Stimulated activated CD8-positive, alpha-beta memory T cell treated with anti-CD3 and anti-CD28 coated beads, Interleukin-7, amount 100 ng/mL, for 1 hour (primary cell): ENCODE measurements at places on chromosomes 2 and 18.

GRCh38 chr18:53567929-53568574 is 656.4 kb downstream of the MBD2 start:
- no peak for DNase-seq

DNA sequence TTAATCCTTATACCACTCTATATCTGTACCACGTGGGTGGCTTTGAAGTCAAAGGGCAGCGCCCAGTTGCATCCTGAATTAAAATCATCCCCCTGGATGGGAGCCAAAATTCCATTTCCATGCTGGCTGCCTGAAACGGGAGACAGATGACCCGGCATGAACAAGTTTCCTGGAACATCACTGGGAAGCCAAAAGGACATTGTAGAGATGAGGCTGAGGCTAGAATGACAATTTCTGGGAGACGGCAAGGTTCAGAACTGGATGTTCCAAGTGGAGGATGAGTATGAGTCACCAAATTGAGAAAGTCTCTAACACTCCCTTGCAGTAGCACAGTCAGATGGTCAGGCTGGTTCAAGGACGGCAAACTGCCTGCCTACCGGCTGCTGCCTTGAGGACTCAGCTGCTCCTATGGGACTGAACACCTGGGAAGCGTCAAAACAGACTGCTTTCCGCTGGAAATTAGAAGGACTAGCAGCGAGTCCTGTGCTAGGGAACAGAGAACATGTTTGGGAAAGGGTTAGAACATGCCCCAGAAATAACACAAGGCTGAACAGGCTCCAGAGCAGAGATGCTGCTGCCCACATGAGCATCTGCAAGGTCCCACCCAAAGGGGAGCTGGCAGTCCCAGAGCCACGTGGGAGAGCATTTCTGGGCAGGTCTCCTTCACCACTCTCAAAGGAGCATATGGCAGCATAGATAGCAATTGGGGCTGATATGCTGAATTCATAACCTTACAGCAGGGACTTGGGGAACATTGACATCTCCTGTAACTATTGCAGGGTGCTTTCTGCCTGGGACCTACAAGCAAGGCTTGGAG is 32.0 kb downstream of the YPEL5 start:
- DNase-seq = no peak

DNA sequence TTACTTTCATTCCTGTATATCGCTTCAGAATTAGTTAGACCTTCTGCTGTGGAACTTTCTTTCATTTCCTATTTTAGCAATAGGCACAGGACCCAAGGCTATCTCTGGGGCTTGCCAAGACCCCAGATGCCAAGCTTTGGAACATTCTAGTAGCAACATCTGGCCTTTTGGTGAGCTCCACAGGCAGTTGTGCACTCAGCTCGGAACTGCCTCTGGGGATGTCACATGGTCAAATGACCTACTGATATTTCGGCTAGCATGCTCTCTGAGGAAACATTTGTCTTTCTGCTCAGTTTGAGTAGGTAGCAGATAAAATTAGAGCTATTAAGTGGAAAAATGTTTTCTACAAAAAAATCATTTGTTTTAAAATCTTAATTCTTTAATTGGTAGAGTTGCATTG is 76.6 kb upstream of the ITGA4 start:
- DNase-seq = no peak

GRCh38 chr2:44134848-44135247 is 33.8 kb upstream of the PPM1B start:
- DNase-seq = no peak

DNA sequence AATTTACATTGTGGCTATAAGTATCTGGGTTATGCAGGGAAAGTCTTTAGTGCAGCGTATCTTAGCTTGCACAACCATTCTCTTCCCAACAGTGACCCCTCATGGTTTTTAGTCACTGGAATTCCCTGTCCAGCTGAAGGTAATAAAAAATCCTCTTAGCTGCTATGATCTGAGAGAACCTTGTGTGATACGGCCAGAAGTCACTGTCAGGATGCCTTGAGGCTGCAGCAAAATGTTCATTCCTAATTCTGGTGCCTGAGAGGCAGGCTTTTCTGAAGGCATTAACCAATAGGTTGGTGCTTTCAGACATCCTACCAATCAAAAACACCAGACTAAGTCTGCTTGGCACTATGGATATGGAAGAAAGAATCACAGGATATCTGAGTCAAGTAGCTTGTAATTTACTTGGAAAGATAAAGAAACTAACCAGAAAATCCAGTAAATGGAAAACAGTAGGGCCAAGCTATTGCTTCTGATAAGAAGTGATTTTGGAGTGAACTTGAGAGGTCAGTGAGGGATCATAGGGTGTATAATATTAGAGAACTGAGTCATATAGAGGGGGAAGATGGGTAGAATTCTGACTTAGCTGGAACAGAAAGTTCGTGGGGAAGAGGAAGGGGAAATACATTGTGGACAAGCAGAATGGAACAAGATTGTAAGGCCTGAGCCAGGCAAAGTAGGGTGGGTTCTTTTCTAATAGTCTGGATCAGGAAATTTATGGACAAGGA is 89.0 kb upstream of the SLC14A2 start:
- DNase-seq = no peak

DNA sequence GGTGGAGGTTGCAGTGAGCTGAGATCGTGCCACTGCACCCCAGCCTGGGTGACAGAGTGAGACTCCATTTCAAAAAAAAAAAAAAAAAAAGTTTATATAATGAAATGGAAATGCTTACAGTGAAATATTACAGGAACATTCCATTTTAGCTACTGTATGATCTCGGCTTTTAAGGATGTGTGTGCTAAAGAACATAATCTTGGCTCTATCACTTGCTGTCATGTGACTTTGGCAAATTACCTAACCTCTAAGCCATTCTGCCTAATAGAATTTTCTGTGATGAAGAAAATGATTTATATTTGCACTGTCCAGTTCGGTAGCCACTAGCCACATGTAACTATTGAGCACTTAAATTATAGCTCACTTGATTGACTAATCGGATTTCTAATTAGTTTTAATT is 36.3 kb downstream of the SMAD4 start:
- no peak for DNase-seq

DNA sequence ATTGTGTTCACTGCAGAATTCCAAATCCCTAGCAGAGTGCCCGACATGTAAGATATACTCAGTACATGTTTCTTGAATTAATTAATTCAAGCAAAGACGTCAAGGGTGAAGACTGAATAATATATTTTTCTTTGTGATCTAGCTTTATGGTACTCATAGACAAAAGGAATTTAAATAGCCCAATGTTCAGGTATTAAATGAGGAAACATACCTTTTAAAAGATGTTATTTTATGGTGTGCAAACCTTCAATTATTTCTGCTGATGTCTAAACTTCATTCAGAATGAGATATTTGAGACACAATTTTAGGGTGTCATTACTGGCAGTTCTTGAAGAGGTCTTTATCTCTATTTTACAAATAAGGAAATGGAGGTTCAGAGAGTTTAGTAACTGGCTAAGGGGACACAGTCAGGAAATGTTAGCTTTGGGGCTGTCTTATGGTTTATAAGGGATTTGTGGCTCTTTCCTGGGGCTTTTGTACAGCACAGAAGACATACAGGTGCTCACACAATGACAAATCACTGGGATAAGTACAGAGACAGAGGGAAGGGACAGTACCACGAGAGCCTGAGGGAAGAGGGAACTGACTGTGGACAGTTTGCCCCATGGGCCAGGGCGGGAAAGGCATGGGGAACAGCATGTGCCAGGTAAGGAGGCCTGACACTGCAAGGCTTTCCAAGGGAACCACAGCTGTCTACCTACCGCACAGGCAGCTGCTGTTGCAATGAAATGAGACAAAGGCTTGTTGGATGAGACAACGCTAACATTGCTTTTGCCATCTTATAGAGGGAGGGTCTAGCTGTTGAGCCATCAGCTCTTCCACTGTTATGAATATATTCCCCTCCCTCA is 155.3 kb downstream of the DDX1 start:
- DNase-seq = no peak

- no peak for DNase-seq
Observed at GRCh38 chr2:42900289-42900891, 108.0 kb upstream of the HAAO start.

GRCh38 chr2:99653433-99653832 is 163.6 kb upstream of the REV1 start:
- DNase-seq = no peak
